ENCODE measurements at places on chromosomes 16 and 17. TPM values are rescaled to one million over a fixed set of nuclear protein-coding genes. Genes with fewer than 3 reads are reported as not detected.
A peak's percentile ranks its signal among the peaks of the same experiment; 100 is the strongest.

- ATAC-seq, result peak; percentile 17
These were observed at the start of gene CES1 for GRCh38 chr16:55832773-55833691. CES1 (minus strand) TSS chr16:55833096; CDS start chr16:55833055, 41 bp downstream.

- no peak for ATAC-seq
These were observed 46.8 kb downstream of the SLC39A11 start for GRCh38 chr17:73045724-73046123.

- ATAC-seq, result no peak
These were observed 44.0 kb downstream of the ANKRD11 start for GRCh38 chr16:89446136-89446974.

DNA sequence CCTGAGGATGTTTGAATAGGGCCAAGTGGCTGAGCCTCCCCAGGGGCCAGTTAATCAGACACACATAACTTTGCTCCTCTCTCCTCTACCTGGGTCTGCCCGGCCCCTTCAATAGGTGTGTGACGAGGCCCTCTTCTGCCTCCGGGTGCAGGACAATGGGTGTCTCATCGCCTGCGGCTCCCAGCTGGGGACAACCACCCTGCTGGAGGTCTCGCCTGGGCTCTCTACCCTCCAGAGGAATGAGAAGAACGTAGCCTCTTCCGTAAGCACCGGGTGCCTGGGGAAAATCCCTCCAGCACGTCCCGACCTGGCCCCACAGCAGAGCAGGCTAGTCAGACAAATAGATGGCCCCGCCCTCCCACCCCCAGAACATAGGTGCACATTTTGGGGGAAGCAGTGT, 16.1 kb upstream of the KIF19 start:
- ATAC-seq, result no peak

DNA sequence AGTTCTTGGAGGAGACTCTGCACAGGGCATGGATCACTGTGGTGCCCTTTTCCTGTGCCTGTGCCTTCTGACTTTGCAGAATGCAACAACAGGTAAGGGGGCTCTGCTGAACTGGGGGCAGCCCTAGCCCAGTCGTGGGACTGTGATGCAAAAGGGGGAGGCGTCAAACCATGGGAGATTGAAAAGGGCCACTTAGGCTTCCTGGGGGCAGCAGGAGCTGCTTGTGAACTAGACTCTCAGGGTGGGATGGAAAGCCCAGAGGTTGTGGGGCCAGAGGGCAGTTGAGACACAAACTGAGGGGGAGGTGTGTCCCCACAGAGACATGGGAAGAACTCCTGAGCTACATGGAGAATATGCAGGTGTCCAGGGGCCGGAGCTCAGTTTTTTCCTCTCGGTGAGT, 19.6 kb downstream of the ADGRG5 start:
- no peak for ATAC-seq

DNA sequence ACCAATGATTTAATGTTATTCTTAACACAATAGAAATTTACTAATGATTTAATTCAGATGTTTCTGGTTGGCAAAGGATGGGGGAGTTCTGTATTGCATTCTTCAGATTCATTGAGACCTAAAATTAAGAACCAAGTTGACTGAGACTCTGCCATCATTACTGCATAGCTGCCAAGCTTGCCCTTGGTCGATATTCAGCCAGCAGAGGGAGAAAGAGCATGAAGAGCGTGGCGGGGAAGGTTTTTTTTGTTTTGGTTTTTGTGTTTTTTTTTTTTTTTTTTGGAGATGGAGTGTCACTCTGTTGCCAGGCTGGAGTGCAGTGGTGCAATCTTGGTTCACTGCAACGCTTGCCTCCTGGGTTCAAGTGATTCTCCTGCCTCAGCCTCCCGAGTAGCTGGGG, 659.4 kb upstream of the EEF2KMT start:
- ATAC-seq, result no peak

DNA sequence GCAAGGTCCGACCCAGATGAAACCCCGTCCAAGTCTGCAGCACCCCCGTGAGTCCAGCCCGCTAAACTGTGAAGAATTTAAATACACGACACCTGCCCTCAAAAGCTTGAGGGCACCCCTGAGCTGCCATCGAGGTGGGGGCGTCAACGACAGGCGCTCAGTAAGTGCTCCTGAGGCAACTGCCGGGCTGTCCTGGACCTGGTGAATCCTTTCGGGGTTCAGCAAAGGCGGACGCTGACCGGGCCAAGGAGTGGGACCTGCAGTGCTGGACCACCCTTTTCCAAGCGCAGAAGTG, 512 bp upstream of the ENDOV start:
- ATAC-seq, result no peak

DNA sequence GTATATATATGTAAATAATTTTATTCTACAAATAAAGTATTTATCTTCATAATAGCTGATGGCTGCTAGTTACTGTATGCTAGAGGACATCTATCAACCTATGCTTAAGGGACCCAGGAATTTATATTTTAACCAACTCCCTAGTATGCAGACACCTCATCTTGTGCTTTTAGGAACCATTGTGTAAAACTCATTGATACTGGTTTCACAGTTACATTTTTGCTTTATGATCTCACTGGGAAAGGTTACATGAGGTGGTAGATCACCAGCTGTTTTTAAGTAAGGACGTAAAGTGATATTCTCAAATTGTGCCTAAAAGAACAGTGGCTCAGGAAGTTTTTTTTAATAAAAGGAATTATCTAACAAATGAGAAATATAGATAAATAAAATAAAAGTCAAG, 56.4 kb downstream of the VMP1 start:
- no peak for ATAC-seq

GRCh38 chr17:64555281-64555680, 48.5 kb downstream of the CEP95 start:
- no peak for ATAC-seq

DNA sequence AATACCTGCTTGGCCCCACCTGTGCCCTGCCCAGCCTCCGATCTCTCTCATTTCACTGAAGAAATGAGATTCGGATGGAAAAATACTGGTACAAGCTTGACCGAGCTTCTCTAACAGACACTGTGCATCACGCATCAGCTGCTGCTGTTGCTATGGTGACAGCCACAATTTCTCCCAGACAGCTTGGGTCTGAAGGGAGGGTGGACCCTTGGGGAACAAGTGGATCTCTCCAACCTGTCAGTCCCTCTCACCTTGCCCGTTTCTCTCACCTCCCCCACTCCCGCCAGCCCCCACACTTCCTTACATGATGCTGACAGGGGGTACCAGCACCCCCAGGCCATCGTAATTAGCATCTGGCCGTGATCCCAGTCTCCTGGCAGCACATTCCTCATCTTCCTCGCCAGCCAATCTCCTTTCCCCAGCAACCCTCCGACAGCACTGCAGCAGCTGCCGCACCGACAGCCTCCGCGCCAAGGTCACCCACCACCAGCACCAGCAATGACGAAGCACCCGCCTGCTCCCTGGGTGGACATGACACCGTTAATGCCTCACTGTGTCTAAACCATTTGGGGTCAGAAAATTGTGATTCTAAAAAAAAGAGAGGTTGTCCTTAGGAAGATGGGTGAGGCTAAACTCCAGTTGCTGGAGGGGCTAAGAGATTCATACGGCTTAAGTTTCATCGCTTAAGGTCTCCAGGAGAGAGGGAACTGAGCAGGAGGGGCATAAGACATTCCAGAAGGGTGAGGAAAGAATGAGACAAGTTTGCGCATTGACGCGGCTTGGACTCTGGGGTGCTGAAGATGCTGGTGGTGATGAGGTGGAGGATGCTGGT, 58.6 kb upstream of the TNRC6A start:
- no peak for ATAC-seq

- peak; percentile 10 for ATAC-seq
These were observed 3.6 kb upstream of the MMP15 start for GRCh38 chr16:58021661-58022551.

- ATAC-seq, result no peak
These were observed 74.2 kb upstream of the DNAJA2 start for GRCh38 chr16:47047524-47048203.

- ATAC-seq, result no peak
These were observed 163.8 kb downstream of the PRKCA start for GRCh38 chr17:66466106-66466820.

DNA sequence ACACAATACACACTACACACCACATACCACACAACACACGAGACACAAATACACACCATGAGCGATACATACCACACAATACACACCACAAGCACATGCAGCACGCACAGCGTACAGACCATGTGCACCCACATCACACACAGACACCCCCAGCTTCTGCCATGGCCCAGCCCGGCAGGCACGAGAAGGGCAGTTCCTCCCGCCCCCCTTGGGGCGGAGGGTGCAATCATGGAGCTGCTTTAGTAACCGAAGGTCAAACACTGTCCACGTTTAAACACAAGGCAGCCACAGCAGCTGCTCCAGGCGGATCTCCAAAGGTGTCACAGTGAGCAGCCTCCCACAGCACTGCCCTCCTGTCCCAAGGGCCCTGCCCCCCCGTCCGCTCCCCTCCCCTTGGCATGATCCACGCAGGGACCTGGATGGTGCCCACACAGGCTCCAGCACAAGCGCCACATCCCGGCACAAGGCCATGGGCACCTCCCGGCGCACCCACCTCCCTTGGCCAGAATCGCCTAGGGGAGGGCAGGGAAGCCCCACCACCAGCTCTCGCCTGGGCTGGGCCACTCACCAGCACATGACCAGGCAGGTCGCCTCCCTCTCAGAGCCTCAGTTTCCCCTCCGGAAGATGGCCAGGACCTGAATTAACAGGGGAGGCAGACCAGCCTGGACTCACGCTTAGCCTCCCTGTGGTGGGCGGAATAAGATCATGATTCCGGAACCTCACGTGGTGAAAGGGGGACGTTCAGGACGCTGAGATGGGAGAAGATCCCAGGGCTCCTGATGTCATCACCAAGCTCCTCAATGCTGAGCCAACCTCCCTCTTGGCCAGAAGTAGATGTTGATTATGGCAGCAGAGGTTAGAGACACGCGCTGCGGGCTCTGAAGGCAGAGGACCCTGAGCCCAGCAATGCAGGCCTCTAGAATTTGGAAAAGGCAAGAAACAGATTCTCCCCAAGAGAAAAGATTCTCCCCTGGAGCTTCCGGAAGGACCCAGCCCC, 32.6 kb upstream of the ZNF469 start:
- no peak for ATAC-seq

GRCh38 chr17:82050152-82050760, 1.4 kb downstream of the RFNG start:
- ATAC-seq, result no peak

DNA sequence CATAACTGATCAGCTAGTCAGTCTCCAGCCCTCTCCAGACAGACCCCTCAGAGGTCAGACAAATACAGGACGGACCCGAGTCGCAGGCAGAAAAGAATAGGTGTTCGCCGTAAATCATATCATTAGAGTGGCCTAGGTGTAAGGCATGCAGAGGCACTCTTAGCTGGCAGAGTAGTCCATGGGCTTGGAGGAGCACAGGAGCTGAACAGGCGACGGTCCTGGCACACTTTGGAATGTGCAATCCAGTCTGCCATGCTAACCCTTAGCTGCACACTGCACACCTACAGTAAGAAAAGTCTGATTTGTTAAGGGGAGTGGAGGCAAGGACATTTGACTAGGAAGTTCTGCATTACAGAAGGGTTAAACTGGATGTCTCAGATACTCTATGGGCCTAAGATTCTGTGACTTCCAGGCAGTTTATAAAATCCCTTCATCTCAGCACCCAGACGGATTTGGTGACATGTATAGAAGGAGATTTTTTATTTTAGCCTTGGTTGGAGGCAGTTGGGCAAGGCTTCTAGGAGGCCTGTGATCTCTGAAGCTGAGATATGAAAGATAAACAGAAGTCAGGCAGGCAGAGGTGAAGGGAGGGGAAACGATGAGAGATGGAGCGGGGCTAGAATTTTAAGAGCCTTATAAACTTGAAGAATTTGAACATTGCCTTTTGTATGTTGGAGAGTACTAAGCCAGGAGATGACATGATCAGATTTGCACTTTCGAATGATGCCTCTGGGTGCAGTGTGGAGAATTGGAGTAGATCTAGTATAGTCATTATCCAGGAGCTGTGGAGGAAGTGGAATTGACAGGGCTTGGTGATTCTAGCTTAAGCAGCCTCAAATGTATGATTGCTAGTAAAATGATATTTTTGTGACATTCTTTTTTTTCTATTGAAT, 34.6 kb upstream of the SLC5A11 start:
- peak; percentile 26 for ATAC-seq

DNA sequence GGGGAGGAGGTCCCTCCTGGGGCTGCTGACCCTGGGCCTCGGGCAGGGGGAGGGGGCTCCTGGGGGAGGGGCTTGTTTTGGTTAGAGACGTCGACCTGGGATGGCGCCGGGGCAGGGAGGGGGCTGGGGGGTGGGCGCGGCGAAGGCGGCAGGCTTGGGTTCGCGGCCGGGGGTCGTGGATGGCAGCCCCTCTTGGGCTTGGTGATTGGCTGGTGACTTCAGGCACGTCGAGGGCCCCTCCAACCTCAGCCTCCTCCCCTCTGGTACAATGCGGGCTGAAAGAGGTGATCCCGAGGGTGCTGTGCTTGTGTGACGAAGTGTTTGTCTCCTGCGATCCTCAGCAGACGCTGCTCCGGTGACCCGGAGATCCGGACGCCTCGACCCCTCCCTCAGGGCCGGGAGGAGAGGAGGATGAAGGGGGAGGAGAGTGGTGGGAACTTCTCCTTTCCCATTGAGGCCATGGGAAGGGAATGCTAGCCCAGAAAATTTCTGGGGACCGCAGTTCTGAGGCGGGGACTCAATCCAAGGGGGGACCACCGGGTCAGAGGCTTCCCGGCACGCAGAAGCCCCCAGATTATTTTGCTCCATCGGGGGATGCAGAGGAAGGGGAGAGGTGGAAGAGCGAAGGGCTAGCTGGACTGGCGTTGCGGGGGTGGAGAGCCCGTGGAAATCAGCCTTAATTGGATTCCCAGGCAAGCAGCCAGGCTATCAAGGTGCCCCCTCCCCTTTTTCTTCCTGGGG, 43.9 kb downstream of the RAI1 start:
- no peak for ATAC-seq

GRCh38 chr16:87895641-87896141, 26.4 kb upstream of the SLC7A5 start:
- ATAC-seq, result no peak

GRCh38 chr16:68608330-68608729, 36.8 kb upstream of the CDH3 start:
- ATAC-seq, result no peak

GRCh38 chr17:45793999-45794540, 9.9 kb downstream of the CRHR1 start:
- ATAC-seq, result peak; percentile 55

DNA sequence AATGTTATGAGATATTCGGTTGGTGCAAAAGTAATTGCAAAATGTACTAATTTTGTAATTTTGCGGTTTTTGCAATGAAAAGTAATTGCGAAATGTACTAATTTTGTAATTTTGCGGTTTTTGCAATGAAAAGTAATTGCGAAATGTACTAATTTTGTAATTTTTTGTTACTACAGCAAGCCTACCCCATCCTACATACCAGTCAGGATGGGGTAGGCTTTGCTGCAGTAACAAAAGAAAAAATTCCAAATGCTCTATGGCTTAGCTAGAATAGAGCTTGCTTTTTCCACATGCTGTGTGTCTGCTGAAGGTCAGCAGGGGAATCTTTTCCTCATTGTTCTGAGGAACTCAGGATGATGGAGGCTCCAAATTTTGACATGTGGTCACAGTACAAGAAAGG, 83.3 kb upstream of the GPRC5B start:
- no peak for ATAC-seq

GRCh38 chr16:2253293-2253692, 1.9 kb upstream of the ECI1 start:
- ATAC-seq, result no peak

KRTAP3-1 gene
- total RNA-seq, result not detected

EVPLL gene
- 5.3 TPM for total RNA-seq

KCNJ16 gene
- total RNA-seq, result not detected

TBC1D3D gene
- total RNA-seq, result 0.24 TPM

UTS2R gene
- total RNA-seq, result not detected

KRTAP9-4 gene
- total RNA-seq, result not detected

EVI2B gene
- total RNA-seq, result 1.3 TPM

CTRB1 gene
- 0.44 TPM for total RNA-seq

ACSM3 gene
- 1.5 TPM for total RNA-seq

Data from esophagus mucosa (tissue), 1 donor.